Activated T-helper 1 cell treated with Interleukin-2 at 50 U/mL for 16 hours (primary cell): ENCODE measurements at places on chromosomes 11 and 22.

GRCh38 chr11:88402784-88403183 is 65.2 kb upstream of the CTSC start:
- DNase-seq, result no peak

DNA sequence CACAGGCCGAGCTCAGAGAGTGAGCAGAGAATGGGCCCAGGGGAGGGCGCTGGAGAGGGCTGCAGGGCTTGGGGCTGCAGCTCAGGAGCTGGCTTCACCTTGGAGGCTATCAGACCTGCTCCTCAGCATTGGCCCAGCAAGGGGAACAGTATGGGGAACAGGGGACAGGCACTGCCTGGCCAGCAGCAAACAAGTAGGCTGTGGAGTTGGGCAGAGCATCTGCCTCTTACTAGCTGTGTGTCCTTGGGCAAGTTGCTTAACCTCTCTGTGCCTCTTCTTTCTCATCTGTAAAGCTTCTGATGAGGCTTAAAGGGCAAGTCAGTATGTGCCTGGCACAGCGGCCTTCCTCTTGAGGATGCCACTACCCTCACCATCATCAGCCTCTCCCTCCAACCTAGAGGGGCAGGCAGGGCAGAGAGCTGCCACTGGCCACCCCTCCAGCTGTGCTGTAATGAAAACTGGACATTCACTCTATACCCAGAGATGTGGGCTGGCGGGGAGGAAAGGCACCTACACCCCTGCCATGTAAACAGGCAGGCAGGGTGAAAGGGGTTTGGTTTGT is 7.5 kb upstream of the CDKN1C start:
- DNase-seq, result peak; percentile 28

GRCh38 chr11:127103586-127104388 is 103.2 kb upstream of the KIRREL3 start:
- no peak for DNase-seq

GRCh38 chr11:27179334-27179733 is 138.7 kb downstream of the BBOX1 start:
- DNase-seq, result no peak

DNA sequence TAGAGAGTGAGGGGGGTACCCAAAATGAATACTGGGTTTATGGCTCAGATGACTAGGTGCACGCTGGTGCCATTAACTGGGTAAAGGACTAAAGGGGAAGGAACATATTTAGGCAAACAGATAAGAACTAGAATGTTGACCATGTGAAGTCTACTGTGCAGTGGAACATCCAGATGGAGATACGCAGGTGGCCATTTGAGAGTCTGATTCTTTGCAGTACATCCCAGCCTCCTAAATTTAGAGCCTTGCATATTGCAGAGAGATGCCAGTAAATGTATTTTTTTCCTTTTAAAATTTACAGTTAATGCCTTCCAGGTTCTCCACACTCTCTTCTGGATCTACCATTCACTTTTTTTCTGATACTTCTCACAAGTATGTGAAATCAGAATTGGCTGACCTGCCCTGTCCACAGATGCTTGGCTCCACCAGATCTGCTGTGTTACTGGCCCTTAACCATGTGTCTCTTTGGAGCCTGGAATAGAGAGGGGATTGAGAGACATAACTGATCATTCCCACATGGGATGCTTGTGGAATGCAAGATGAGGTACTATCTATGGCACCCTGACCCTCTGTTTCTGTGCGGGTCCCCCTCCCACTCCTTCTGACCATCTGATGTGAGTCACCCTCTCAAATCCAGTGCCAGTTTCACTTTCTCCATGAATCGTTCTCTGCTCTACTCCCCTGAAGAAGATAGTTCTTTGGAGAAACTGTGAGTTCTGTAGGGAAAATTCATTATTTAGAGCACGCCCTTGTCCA is 77.0 kb upstream of the NCAM1 start:
- no peak for DNase-seq

GRCh38 chr11:3942160-3942955 is 86.9 kb downstream of the STIM1 start:
- DNase-seq, result no peak

- DNase-seq, result no peak
These were observed at the start of gene SPDYC for GRCh38 chr11:65170058-65170534. Gene SPDYC, plus strand, starts transcription at chr11:65170233. Its CDS starts 1,125 bp downstream, at chr11:65171358.

DNA sequence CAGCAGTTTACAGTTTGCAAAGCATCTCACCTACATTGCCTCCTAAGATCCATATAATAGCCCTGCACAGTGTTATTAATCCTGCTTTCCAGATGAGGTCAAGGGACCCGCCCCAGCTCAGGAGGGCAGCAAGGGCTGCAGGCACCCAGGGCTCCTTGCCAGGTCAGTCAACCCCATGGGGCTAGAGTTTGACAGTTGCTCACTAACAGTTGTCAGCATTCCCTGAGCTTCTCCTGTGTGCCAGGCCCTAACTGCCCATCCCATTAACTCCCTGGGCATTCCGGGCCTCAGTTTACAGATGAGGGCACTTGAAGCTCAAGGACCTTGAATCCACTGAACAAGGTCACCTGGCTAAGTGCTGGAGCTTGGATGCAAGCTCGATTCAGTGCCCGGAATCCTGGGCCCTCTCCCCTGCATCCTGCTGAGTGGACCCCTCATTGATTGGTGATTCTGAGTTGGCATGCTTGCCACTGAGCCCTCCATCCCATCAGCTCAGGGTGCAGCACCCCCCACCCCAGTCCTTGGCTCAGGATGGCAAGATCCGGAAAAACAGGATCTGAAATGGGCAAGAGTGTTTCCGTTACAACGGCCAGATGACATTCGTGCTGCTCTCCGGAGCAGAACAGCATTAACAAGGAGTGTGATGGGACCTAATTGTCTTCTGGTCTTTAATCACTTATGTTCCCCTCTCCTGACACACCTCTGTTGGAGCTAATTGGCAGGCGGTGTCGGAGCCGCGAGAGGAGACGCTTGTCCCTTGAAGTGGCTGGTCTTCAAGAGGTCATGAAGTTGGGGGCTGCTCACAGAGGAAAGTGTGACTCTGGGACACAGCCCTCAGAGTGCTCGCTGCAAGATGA is 87.4 kb upstream of the SHISAL1 start:
- no peak for DNase-seq

GRCh38 chr22:27507111-27507611 is 294.4 kb downstream of the MN1 start:
- DNase-seq, result no peak

- DNase-seq, result no peak
These were observed 18.1 kb upstream of the SCN3B start for GRCh38 chr11:123672568-123672967.

DNA sequence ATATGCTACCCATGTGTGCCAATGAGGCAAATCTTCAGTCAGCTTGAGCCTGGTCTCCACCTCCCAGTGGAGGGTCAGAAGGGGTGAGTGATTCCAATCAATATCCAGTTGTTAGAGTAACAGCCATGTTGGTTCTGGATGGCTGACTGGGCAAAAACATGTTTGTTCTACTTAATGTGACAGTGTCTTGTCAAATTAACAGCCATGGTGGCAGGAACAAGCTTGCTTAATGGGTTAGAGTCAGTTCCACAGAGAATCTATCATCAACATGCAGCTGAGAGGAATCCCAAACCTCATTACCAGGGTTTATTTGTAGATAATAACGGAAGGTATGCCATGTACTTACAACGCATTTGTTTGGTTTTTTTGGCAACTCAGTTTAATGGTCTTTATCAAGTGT is 133.2 kb downstream of the SLC17A6 start:
- no peak for DNase-seq

GRCh38 chr11:83970061-83970671 is 684.0 kb upstream of the CCDC90B start:
- no peak for DNase-seq

DNA sequence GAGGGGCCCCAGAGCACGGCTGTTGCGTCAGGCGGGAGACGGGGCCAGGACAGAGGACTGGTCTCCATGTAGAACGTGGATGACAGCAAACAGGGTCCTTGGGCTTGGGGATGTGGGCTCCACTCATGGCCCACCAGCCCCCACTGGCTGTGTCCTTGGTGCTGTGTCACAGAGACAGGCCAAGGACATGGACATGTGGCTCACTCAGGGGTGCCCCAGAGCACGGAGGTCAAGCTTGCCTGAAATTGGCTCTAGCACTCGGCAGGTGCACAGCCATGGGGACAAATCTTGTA is 14.4 kb downstream of the FADS2 start:
- DNase-seq, result no peak

GRCh38 chr22:43819421-43819921 is 7.4 kb upstream of the EFCAB6 start:
- no peak for DNase-seq

- DNase-seq, result no peak
These were observed 2.4 kb upstream of the CECR2 start for GRCh38 chr22:17366830-17367229.

DNA sequence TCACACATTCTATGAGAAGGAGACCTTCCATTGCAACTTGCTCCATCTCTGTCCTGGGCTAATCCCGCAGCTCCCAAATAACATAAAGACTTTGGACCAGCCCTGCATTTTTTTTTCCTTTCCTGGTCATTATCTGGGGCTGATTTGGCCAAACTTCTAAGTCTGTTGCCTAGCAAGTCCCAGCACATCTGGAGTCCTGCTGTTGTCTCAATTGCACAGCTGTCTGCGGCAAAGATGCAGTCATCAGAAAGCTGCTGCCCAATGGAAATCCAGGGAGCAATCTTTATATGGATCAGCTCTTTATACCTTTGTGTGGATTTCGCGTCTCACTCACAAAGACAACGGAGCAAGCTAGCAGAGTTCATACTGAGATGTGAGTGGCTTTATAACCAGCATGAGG is 105.9 kb downstream of the NXPE2 start:
- DNase-seq, result no peak

GRCh38 chr11:74318241-74318932 is 6.9 kb upstream of the P4HA3 start:
- DNase-seq, result no peak

DNA sequence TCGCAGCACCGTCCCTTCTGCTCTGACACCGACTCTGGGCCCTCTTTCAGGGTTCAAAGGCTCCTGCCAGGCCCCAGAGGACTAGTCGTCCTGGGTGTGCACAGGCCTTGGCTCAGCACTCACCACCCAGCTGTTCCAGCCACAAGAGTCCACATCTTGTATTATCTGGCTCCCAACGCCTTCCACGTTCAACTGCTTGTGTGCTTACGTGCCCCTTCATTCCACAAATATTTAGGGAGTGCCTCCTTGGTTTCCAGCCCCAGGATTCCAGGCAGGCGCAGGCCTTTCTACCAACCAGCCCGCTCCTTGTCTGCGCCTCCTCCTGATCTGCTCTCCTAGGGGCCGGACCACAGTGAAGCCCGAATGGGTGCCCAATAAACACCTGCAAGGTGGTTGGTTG is 70.9 kb downstream of the SCUBE1 start:
- no peak for DNase-seq

- DNase-seq, result peak; percentile 25
These were observed 1.4 kb downstream of the ASCL2 start for GRCh38 chr11:2268729-2269600.

GRCh38 chr11:129770993-129771392 is 44.7 kb upstream of the TMEM45B start:
- DNase-seq, result no peak

DNA sequence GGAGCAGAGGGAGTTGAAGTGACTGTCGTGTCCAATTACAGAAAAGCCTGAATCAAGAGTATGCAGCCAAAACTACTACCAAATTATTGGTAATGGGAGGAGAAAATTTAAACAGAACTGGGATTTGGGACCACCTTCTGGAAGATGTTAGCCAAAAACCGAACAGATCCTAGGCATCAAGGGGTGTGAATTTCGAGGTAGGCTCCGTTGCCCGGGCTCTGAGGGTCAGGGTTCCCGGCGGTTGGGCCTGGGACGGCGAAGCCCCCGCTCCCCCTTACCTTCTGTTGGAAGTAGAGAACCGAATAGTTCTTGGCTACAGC is 313 bp downstream of the PRCP start:
- no peak for DNase-seq

- DNase-seq, result no peak
These were observed 4.6 kb downstream of the DKK3 start for GRCh38 chr11:12003815-12004214.

- no peak for DNase-seq
These were observed at the start of gene CECR2 for GRCh38 chr22:17369439-17370025. Gene CECR2, plus strand, starts transcription at chr22:17369460. Its CDS starts 324 bp downstream, at chr22:17369784.

DNA sequence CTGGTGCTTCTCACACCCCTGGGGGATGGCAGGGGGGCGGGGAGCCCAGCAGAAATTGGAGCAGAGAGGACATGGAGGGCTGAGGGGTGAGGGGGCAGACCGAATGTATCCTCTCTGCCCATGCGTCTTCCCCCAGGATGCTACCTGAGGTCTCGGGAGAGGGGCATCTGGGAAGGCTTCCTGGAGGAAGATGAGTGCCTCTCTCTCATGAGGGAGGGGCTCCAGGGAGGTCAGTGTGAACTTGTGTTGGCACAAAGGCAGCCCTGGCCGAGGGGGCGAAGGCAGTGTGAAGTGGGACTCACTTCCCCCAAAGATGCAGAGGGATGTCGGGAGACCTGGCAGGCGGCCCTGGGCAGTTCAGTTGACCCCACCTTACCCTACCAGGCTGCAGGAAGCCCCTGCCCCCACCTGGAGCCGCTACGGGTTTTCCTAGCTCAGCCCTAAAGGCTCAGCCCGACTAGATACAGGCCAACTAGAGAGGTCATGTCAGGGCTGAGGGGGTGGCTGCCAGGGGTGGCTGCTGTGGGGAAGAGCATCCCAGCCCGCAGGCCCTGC is 10.4 kb downstream of the ASCL2 start:
- no peak for DNase-seq

GRCh38 chr22:32800158-32800882 is 1.2 kb upstream of the TIMP3 start:
- DNase-seq, result no peak

DNA sequence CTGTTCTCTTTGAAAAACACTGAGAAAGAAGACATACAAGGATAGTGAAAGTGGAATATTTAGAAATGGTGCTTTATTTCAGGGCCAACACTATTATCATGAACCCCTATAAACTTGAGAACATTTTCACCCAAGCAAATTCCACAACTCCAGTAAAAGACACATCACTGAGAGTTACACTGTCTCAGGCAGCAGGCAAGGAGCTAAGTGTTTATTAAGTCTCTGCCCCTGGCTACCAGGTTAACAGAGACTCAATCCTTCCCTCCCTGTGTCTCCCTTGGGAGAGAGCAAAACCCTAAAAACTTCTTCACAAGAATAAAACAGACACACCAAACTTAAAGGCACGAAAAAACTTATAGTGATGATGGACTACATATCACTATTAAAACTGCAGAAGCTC is 18.5 kb downstream of the MPPED2 start:
- DNase-seq, result no peak

- no peak for DNase-seq
These were observed 8.9 kb downstream of the FIBIN start for GRCh38 chr11:27002838-27003237.

DNA sequence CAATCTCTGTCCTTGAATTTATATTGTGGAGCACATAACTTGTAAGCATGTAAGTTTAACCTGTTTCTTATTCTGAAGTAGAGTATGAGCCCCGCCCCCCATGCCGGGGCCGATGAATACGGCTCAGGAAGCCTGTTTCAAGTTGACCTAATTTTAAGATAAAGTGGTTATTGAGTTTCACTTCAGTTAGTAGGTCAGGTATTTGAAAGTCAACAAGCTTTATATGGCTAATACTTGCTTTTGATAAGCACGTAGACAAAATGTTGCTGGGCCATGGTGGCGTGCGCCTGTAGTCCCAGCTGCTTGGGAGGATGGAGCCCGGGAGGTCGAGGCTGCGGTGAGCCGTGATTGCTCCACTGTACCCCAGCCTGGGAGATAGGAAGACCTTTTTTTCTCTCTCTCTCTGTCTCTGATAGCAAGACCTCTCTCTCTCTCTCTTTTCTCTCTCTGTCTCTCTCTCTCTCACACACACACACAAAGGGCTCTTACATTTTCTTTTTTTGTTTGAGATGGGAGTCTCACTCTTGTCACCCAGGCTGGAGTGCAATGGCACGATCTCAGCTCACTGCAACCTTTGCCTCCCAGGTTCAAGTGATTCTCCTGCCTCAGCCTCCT is 14.4 kb downstream of the YWHAH start:
- DNase-seq, result no peak
